ENCODE measurements at places on chromosomes 4 and X. TPM values are rescaled to one million over a fixed set of nuclear protein-coding genes. Genes with fewer than 3 reads are reported as not detected.

The USP51 gene
- polyA plus RNA-seq, result 10.0 TPM

The MAGED4B gene
- 64.9 TPM for polyA plus RNA-seq

The HTRA3 gene
- 9.7 TPM for polyA plus RNA-seq

The MAGEA4 gene
- polyA plus RNA-seq, result not detected

DNA sequence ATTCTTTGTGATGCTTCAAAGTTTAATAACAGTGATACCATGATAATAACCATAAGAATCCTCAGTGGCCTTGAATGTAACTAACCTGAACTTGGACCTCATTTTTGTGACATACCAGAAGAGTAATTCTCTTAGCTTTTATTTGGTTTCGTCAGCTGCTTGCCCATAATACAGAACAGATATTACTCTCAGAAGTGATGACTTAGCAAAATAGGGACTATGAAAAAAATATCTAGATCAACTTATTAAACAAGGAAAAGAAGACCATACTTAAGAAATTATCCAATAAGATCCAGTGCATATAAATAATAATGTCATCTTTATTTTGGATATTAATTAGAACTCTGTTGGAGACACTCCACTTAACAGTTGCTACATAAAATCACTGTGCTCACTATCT, 236.9 kb upstream of the GPC4 start:
- DNase-seq, result no peak

GRCh38 chrX:110175146-110175545, 142.7 kb downstream of the AMMECR1 start:
- DNase-seq, result no peak
